Psoas muscle (tissue), 8 donors: ENCODE measurements at places on chromosomes 12 and 14. TPM values are rescaled to one million over a fixed set of nuclear protein-coding genes. Genes with fewer than 3 reads are reported as not detected.

DNA sequence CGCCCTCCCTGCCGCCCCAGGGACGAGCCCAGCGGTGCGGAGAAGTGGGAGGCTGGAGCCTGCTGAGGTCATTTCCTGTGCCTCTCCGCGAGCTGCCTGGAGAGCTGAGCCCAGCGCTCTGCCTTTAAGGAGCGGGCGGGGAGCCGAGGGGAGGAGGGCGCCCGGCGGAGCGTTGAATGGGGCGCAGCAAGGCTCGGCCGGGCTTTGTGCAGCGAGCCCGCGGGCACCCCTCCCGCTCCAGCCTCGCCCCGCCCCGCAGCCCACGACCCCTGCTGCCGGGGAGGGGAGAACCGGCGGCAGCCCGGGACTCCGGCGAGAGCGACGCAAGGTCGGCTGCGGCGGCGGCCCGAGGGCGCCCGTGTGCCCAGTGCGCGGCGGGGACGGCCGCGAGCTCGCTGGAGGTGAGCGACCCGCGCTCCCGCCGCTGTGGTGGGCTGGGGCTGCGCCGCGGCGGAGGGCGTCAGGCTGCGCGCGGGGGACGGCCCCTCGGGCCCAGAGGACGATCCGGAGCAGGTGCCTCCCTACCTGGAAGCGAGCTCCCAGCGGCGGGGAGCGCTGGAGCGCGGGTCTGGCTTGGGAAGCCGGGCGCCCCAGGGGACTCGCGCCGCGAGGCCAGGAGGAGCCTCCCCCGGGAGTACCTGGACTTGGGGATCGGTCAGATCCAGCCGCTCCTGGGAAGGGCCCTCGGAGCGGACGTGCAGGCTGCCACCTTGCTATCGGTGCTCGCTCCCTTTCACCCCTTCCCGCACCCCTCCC is at the start of gene PLEKHH1:
PLEKHH1 (plus strand) TSS at position 293 of the 756 bp plus-strand sequence. CDS start 8,578 bp downstream, outside the sequence.
- DNase-seq = peak; percentile 83

DNA sequence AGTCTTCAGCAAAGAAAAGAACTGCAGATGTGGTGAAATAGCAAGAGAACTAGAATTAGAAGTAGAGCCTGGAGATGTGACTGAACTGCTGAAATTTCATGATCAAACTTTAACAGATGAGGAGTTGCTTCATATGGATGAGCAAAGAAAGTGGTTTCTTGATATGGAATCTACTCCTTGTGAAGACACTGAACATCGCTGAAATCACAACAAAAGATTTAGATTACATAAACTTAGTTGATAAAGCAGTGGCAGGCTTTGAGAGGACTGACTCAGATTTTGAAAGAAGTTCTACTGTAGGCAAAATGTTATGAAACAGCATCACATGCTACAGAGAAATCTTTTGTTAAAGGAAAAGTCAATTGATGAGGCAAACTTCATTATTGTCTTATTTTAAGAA is 175.0 kb downstream of the KIF21A start:
- DNase-seq = no peak

GRCh38 chr14:52117111-52117832 is 48.4 kb upstream of the NID2 start:
- no peak for DNase-seq

DNA sequence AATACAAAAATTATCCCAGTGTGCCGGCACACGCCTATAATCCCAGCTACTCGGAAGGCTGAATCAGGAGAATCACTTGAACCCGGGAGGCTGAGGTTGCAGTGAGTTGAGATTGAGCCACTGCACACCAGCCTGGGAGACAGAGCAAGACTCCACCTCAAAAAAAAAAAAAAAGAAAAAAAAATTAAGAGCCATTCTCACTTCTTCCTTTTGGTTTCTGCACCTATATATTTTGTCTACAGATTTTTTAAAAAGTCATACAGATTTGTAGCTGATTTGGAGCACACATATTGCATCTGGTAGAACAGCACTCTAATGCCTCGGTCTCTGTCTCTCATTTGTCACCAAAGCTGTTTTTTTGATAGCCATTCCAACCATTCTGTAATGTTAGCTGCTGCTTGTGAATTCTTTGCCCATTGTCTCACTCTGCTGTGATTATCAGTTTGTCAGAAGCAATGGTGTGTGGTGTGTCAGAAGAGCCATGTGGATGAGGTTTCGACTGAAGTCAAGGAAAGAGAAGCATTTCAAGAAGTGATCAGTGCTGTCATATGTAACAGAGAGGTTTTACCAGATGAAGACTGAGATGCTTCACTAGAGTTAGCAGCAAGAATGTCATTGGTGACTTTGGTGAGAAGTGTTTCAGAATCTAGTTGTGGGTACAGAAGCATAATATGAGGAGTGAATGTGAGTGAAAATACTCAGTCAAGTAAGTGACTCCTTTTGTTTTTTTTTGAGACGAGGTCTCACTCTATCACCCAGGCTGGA is 8.7 kb upstream of the KTN1 start:
- DNase-seq = no peak

DNA sequence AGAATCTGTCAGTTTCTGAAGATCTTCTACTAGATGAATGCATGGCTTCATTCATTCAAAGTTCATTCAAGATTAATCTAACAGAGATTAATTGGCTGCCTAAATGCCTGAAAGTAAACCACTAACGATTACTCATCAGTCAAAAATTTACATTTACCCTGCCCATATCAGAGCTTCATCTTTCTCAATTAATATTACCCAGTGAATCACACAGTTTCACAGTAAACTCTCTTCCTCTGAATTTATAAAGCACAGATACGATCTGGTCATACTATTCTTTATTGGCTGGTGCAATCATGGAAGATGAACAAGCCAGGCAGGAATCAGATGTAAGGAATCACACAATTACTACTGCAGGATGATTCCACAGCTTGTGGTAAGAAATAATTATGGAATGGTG is 377.7 kb downstream of the SLC16A7 start:
- DNase-seq = no peak

Gene FAR2
- polyA plus RNA-seq = 0.75 TPM

Gene STAC3
- 98.2 TPM for polyA plus RNA-seq

Gene APOF
- polyA plus RNA-seq = not detected
